ENCODE measurements at places on chromosomes 5 and 9.

DNA sequence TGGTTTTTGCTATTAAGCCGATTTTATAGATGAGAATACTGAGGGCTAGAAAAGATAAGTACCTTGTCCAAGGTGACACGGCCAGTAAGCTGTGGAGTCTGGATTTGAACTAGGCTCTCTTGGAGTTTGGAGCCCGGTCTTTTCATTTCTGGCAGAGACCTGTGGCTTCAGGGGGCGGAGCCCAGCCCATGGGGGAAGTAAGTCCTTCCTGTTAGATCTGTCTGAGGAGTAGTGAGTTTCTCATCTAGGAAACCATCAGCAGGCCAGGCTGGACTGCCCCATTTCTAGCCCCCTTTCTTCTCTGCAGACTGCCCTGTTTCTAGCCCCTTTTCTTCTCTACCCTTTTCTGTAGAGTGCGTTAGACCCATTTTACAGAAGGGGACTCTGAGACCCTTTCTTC lies 521 bp upstream of the PTGS1 start:
- no peak for DNase-seq

DNA sequence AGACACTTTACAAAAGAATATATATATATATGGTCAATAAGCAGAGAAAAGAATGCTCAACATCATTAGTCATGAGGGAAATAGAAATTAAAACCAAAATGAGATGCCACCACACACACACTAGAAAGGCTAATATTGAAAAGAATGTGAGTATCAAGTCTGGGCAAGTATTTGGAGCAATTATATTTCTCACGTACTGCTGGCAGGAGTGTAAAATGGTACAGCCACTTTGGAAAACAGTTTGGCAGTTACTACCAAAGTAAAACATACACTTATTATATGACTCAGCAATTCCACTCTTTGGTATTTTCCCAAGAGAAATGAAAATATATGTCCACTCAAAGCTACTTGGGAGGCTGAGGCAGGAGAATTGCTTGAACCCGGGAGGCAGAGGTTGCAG lies 29.8 kb downstream of the NEUROG1 start:
- no peak for DNase-seq

DNA sequence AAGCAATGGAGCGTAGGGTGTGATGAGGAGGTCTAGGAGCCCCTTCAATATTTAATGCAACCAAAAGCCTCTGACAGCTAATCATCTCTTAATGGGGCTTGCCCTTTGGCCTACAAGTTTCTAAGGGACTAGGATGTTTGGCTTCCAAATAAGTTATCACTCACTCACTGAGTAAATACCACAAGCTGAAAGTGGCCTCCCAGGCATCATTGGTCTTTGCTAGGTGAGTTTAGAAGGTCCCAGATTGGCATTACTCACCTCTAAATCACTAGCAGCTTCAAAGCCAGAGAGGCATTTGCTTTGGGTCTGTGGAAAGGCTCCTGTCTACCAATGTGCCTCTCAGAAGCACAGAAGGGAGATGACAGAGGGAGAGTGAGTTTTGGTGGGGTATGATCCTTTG lies 344.2 kb downstream of the NTRK2 start:
- DNase-seq = no peak

DNA sequence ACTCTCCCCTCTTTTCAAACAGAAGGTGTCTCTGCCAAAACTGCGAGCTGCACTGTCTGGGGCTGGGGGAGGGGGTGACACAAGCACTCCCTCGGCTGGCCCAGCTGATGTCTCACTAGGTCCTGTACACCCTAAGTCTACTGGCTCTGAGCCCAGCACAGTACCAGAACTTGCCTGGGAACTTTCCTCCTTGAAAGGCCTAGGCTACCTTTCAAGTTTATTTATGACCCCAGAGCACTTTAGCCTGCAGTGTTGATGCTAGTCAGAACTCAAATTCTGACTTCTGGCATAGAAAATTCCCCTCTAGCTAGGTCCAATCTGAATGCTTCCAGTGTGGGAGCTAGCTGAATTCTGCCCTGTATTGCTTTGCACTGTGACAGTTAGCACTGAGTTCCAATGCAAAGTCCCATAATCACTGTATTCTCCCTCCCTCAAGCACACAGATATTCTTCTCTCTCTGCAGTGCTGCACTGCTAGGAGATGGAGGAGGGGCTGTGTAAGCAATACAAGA lies 10.5 kb downstream of the LURAP1L start:
- no peak for DNase-seq

GRCh38 chr9:115032296-115032695 lies 85.7 kb downstream of the TNC start:
- DNase-seq = no peak

- DNase-seq = no peak
These were observed 141.1 kb upstream of the SPDL1 start for GRCh38 chr5:169442403-169442874.

- DNase-seq = no peak
These were observed 6.0 kb downstream of the UBQLN1 start for GRCh38 chr9:83701769-83702168.

Measured in stimulated activated CD4-positive, alpha-beta T cell treated with anti-CD3 and anti-CD28 coated beads, Interleukin-1b, Interleukin-23, amount 100 ng/mL, for 1 hour (primary cell).